NCI-H1436 treated with DMSO at 0.1 percent for 48 hours (cell line): ENCODE measurements at places on chromosomes 3 and 15.

DNA sequence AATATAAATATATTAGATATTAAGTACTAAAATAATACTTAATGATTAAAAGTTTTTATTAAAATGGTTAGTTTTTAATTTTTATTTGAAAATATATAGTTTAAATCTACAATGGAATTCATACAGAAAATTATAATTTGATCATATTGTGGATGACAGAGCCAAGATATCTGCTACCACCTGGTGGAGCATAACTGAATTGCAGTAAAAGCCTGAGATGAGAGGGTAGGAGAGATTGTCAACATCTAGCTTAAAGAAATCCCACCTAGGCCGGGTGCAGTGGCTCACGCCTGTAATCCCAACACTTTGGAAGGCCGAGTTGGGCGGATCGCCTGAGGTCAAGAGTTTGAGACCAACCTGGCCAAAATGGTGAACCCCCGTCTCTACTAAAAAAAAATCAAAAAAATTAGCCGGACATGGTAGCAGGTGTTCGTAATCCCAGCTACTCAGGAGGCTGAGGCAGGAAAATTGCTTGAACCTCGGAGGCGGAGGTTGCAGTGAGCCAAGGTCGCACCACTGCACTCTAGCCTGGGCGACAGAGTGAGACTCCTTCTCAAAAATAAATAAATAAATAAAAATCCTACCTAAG is 25.1 kb upstream of the CSTA start:
- DNase-seq, result no peak

DNA sequence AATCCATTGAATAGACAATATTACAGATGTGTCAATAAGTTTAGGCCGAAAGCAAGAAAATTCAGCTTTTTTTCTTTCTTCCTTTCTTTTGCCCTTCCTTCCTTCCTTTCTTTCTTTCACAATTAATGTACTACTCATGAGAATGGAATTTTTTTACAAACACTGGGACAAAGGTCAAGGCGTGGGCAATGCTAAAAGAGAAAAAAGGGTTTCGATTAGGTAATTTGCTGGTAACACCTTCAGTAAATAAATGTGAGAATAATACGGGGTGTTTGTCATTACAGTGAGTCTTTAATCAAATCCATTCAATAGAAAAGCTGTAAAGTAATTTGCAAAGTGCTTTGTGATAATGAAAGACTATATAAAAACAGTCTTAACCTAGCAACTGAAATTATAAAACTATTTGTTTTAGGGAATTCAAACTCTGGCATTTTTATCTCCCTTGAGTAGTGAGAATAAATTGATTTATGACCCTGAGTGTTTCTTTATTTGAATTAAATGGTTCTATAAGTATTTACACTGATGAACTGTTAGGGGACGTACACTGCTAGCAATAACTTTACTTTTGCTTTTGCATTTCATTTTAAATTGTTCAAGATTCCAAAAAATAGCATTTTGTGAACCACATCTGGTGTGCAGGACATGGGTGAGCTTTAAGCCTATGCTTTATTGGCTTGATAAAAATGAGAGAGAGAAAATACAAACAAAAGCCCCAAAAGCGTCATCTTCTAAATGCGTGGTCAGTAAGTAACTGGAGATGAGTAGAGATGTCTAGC is 104.2 kb upstream of the THRB start:
- no peak for DNase-seq

- no peak for DNase-seq
Measured at GRCh38 chr3:136404056-136404455, 153.9 kb downstream of the PCCB start.

- no peak for DNase-seq
Measured at GRCh38 chr3:18216996-18217395, 208.1 kb downstream of the SATB1 start.

DNA sequence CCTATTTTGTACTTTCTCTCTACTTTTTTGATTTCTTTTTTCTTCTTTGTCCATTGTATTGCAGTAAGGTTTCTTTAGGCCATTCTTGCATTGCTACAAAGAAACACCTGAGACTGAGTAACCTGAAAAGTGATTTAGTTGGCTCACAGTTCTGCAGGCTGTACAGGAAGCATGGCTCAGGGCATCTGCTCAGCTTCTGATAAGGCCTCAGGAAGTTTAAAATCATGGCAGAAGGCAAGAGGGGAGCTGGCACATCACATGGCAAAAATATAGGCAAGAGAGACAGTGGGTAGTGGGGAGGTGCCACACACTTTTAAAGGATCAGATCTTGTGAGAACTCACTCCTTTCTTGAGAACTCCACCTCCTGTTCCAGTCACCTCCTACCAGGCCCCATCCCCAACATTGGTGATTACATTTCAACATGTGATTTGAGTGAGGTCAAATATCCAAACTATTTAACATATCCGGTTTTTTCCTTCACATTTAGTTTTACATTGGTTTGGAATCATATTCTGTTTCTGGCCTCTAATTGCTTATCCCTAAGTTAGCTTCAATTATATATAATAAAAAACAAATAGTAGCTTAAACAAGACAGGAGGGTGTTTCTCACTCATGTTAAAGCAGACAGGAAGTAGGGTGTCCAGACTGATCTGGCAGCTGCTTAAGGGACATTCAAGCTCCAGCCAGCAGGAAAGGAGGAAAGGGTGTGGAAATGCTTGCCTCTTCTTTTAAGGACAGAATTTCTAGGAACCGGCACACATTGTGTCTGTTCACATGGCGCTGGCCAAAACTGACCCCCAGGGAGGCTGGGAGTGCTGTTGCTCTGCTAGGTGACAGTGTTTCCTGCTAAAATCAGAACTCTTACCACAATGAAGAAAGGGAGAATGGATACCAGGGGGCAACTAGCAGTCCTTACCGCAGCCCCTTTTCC is 28.8 kb upstream of the SKOR1 start:
- DNase-seq, result no peak
